Suppressor macrophage (primary cell): ENCODE measurements at places on chromosomes 2 and 18.
A peak's percentile ranks its signal among the peaks of the same experiment; 100 is the strongest.

DNA sequence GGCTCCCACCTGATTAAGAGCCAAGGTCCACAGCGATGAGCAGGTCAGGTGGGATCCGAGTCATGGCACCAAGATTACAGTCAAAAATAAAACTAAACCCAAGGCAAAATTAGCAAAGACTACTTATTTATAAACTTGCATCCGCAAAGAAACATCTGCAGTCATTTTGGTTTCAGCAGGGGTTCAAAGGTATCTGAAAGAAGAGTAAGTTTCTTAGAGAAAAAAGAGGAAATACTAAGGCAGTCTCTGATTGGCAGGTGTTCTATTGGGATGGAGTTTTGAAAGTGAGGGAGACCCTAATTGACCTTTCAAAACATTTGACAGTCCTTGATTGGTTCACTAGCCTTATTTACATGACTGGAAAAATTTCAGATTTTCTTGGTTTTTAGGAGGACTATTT is 11.0 kb upstream of the PLB1 start:
- no peak for DNase-seq

DNA sequence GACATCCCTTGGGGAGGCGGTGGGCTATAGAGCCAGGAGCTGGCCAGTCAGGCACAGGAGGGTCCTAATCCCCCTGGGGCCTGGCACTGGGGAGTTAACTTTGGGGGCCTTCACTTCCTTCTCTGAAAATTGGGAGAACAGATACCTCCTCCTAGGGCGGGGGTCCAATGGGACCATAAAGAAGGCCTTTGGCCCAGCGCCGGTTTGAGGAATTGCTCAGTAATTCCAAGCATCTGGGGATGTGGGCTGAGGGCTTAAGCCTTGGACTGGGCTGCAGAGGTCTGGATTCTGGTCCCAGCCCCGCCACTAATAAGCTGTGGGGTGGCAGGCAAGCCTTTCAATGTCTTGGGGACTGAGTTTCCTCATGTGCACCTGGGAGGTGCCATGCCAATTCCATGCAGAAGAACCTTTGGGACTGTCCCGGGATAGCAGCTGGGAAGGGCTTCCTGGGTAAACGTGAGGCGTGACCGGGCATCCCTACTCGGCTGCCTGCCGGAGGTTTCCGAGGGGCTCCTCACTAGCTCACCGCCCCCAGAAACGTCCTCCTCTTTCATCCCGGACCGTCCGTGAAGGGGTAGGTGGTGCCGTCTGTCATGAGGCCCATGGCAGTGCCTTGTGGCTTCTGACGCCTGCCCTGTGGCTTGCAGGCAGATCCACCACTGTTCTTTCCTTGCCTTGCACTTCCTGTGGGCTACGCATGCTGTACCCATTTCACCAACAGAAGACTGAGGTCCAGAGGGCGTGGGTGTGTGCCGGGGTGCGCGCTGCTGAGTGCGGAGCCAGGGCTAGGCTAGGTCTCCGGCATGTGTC is 67.4 kb upstream of the HPCAL1 start:
- no peak for DNase-seq

DNA sequence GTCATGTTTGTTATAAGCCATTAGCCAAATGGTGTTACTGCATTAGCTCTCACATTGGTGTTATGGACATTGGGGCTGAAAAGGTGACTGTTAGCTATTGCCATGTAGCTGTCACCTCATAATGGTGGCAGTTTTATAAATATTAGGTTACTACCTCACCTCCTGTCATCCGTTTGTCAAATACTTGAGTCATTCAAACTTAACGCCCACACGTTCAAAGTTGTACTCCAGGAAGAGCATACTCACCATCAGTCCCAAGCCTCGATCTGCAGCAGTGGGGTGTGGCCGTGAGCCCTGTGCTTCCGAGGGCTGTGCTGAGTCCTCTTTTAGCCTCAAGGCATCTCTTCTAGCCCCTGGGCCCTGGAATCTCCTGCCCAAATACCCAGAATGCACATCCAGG is 87.3 kb downstream of the PDK1 start:
- peak; percentile 6 for DNase-seq

GRCh38 chr18:49744376-49745008 is 68.8 kb downstream of the ACAA2 start:
- DNase-seq, result no peak
